Sigmoid colon (tissue), 7 donors: ENCODE measurements at places on chromosomes 1 and 21. TPM values are rescaled to one million over a fixed set of nuclear protein-coding genes. Genes with fewer than 3 reads are reported as not detected.
A peak's percentile ranks its signal among the peaks of the same experiment; 100 is the strongest.

DNA sequence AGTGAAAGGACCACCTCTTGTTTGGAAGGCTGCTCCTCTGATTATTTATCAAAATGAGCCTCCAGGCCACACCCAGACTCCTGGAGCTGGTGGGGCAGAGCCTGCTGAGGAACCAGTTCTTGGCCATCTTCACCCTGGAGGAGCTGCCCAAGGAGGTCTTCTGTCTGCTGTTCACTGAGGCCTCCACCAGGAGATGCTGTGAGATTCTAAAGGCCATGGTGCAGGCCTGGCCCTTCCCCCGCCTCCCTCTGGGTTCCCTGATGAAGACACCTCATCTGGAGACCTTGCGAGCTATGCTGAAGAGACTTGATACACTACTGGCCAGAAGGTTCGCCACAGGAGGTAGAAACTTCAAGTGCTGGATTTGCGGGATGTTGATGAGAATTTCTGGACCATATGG is 61.7 kb upstream of the GJA8 start:
- no peak for DNase-seq

DNA sequence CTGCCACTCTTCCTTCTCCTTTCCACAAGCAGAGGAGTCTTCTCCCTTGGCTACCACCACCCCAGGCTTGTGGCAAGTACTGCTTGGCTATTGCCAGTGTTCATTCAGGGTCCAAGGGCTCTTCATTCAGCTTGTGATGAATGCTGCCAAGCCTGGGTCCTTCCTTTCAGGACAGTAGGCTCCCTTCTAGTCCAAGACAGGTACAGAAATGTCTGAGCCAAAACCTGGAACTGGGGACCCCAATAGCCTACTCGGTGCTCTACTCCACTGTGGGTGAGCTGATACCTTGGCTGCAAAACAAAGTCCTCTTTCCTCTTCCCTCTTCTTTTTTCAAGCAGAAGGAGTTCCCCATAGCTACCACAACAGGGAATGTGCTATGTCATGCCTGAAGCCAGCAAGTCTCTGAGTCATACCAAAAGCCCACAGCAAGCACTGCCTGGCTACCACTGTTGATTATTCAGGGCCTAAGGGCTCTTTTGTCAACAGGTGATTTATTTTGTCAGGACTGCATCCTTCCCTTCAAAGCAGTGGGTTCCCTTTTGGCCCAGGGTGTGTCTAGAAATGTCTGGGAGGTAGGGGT is 268.9 kb downstream of the HHAT start:
- DNase-seq, result no peak

- DNase-seq, result peak; percentile 20
These were observed 10.0 kb upstream of the GJB5 start for GRCh38 chr1:34744851-34745250.

- no peak for DNase-seq
These were observed 30.6 kb downstream of the CDKN2C start for GRCh38 chr1:51000651-51001050.

DCDC2B gene
- not detected for total RNA-seq

FOXD3 gene
- total RNA-seq, result 4.3 TPM

VHLL gene
- not detected for total RNA-seq
